ENCODE measurements at places on chromosomes 1 and 21.

GRCh38 chr1:235556807-235557206 lies 52.6 kb upstream of the B3GALNT2 start:
- DNase-seq = no peak

- no peak for DNase-seq
Measured at GRCh38 chr1:63623952-63624351, 30.7 kb downstream of the PGM1 start.

GRCh38 chr1:97743129-97743528 lies 177.7 kb downstream of the DPYD start:
- no peak for DNase-seq

- DNase-seq = peak; percentile 64
Measured at GRCh38 chr1:33683913-33684312, 180.0 kb upstream of the HMGB4 start.

GRCh38 chr1:222950892-222951291 lies 136.1 kb downstream of the DISP1 start:
- no peak for DNase-seq

- no peak for DNase-seq
Measured at GRCh38 chr1:226344441-226345259, 35.7 kb upstream of the LIN9 start.

DNA sequence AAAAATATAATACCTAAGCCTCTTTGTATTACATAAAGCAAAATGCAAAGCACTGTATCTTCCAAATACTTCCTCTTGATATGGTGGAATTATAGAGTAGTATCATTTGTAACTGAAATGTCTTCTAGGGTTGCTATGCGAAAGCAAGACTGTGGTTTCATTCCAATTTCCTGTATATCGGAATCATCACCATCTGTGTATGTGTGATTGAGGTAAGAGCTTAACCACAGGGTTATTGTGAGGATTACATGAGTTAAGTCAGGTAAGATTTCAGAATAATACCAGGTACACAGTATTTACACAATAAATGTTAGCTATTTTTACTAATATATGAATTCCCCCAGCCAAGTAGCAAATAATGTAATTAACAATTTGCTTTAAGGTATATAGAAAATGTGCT lies 24.7 kb downstream of the CD53 start:
- DNase-seq = no peak

GRCh38 chr1:30984165-30984889 lies 75.8 kb upstream of the SDC3 start:
- no peak for DNase-seq

DNA sequence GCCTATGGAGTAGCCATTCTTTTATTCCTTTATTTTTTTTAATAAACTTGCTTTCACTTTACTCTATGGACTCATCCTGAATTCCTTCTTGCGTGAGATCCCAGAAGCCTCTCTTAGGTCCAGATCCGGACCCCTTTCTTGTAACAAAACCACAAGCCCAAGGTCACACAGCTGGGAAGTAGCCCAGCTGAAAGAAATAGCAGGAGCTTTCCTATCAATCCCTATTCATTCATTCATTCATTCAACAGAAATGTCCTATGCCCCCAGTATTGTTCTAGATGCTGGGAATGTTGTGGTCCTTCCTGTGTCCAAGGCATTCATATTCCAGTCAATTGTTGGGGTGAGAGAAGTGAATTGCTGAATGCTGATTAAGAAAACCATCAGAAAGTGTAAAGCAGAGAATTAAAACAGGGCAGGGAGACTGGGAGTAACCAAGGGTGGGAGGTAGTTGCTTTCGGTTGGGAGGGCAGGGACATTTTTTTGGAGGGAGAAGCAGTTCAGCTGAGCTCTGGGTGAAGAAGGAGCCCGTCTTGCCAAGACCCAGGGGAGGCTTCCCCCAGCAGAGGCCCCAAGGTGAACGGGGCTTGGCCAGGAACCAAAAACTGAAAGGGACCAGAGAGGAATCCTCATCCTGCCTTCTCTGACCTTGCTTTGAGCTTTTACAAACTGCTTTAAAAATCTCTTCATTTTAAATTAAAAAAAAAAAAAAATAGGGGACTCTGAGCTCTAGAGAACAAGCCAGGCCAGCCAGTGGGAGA lies 10.8 kb downstream of the PLA2G2D start:
- no peak for DNase-seq

- DNase-seq = peak; percentile 70
Measured at GRCh38 chr1:21149855-21150432, 26.8 kb downstream of the EIF4G3 start.

- no peak for DNase-seq
Measured at GRCh38 chr1:48944811-48945210, 168.1 kb upstream of the BEND5 start.

- DNase-seq = no peak
Measured at GRCh38 chr1:208788013-208788540, 543.9 kb upstream of the PLXNA2 start.

DNA sequence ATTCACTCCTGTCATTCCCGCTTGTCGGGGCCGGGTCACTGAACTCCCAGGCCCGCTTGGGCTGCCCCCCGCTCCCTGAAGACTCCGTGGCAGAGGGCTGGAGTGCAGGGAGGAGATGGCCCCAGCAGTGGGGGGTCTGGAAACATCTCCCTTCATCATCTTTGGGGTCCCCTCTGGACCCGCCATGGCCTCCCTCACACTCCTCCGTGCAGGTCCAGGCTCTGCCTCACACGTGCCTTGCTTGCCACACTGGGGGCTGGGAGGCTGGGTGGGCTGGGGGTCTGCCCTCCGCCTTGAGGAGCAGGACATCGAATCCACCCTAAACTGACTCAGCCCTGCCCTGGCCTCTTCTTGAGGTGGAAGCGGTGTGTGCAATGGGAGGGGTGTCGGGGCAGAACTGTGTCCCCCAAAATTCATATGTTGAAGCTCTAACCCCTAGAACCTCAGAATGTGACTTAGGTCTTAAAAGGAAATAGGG lies 35.2 kb downstream of the POFUT2 start:
- DNase-seq = no peak

Measured in AG09319 (cell line).